ENCODE measurements at places on chromosomes 3 and 15.

DNA sequence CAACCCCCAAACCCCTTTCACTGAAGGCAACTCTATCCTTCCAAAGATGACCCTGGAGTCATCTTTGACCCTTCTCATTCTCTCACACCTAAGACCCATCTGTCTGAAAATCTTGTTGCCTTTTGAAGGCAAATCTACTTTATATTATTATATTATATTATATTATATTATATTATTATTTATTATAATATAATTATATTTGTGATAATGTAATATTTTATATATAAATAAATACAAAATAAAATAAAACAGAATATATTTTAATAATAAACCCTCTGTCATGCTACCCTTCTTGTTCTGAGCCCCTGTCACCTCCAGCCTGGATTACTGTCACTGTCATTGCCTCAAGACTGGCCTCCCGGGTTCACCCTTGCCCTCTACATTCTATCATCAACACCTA lies 5.0 kb upstream of the PROK2 start:
- no peak for DNase-seq

- DNase-seq, result no peak
These were observed 3.6 kb downstream of the SNRK start for GRCh38 chr3:43289841-43290470.

GRCh38 chr15:100559330-100559729 lies 30.6 kb upstream of the CERS3 start:
- no peak for DNase-seq

GRCh38 chr3:194761384-194761783 lies 75.7 kb downstream of the FAM43A start:
- DNase-seq, result no peak

GRCh38 chr3:43872301-43872700 lies 181.6 kb downstream of the ABHD5 start:
- DNase-seq, result no peak

DNA sequence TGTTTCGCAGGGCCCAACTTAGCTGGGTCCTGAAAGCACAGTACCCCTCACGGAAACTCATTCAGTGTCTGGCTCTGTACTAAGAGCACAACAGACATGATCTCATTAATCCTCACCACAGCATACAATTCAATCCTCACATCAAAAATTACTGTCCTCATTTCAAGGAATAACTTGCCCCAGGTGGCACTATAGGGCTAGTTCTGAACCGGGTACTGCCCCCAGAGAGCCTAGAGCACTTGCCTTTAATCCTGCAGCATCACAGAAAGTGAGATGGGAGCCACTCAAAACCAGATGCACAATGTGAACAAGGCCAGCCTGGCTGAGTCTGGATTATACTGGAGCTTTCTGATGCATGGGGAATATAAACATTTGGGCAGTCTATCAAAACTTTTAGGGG lies 122.6 kb downstream of the OSBPL10 start:
- DNase-seq, result no peak

- DNase-seq, result no peak
These were observed 88.0 kb downstream of the NUP210 start for GRCh38 chr3:13332158-13332557.

DNA sequence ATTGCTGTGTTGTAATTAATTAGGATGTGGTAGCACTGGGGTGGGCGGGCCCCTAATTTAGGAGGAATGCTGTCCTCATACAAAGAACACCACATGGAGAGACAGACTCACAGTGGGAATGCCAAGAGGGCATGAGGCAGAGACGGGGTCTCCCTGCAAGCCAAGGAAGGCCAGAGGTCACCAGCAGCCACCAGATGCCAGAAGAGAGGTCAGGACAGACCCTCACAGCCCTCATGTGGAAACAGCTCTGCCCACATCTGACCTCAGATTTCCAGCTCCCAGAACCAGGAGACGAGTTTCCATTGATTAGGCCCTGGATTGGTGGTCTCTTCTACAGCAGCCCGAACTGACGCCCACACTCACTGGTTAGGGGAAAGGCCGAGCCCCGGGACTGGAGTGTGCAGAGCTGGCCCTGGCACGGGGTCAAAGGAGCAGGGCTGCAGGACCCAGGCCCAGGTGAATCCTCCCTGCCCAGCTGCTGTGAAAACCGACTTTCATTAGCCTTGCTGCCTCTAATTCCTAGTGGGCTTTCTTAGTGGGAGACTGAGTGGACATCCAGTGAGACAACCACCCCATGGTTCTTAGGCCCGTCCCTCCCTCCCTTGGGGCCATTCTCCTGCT lies 43.0 kb upstream of the SLC41A3 start:
- DNase-seq, result no peak

DNA sequence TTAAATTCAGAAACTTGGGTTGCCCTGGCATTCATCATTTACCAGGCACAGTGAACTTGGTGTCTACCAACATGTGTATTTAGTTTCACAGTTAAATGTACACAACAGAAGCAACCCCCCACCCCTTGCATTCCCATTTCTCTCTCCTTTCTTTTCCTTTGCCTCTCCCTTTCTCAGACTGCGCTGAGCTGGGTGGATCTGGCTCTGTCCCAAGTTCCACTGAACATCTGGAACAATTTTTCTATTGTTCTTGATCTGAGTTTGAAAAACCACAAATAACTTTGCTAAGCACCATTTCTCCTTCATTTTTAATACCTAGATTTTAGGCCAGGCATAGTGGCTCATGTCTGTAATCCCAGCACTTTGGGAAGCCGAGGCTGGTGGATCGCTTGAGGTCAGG lies 242.2 kb downstream of the ABHD5 start:
- no peak for DNase-seq

- DNase-seq, result peak; percentile 84
These were observed 12.4 kb upstream of the RAB11A start for GRCh38 chr15:65856821-65857455.

GRCh38 chr3:99953596-99953995 lies 135.9 kb downstream of the CMSS1 start:
- no peak for DNase-seq

Measured in stimulated activated CD4-positive, alpha-beta T cell treated with anti-CD3 and anti-CD28 coated beads, Interleukin-2, amount 100 ng/mL, for 48 hours (primary cell).